H1 (cell line): ENCODE measurements at places on chromosomes 7 and 10. TPM values are rescaled to one million over a fixed set of nuclear protein-coding genes. Genes with fewer than 3 reads are reported as not detected.

Gene EIF5AL1
- 1.7 and 2.0 TPM in 2 replicates for total RNA-seq

Gene SFMBT2
- total RNA-seq, result 8.6 and 11.0 TPM in 2 replicates

Gene SFRP4
- not detected in 2 replicates for total RNA-seq

Gene JAKMIP3
- total RNA-seq, result 0.84 and 0.91 TPM in 2 replicates

DNA sequence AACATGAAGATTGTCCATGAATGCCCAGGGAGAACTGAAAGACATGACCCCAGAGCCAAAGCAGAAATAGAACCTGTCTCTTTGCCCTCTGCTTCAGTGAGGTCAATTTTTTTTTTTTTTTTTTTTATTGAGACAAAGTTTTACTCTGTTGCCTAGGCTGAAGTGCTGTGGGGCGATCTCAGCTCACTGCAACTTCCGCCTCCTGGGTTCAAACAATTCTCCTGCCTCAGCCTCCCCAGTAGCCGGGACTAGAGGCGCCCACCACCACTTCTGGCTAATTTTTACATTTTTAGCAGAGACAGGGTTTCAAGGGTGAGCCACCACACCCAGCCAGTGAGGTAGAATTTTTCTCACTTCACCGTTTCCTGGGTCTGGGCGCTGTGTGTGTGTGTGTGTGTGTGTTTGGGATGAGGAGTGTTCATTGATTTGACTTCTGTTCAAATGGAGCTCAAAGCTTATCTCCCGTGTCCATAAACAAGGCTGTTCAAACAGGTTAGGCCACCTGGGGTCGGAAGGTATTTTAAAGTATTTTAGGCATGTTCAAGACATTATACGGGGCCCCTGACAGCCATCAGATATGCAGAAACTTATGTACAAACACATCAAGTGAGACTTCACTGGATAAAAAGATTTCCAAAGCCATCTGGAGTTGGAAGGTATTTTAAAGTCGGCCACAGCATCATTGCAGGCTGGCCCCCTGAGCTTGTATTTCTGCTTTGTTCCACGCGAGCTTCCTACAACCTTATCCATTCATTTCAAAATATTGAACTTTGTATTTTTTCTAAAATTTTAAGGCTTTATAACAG is 93.8 kb downstream of the MAP3K8 start:
- no peak overlapping the region for H3K4me3 ChIP-seq
- H3K27me3 ChIP-seq, result no peaks in the 10 kb centered on the region
- H3K36me3 ChIP-seq, result no peaks in the 10 kb centered on the region
- DNase-seq, result no peak
- H3K27ac ChIP-seq, result no peak overlapping the region

GRCh38 chr10:125144693-125145623 is 15.4 kb downstream of the CTBP2 start:
- H3K36me3 ChIP-seq, result peaks cover 5% of the 10 kb centered on the region; the same call in 1 of the 2 replicates

DNA sequence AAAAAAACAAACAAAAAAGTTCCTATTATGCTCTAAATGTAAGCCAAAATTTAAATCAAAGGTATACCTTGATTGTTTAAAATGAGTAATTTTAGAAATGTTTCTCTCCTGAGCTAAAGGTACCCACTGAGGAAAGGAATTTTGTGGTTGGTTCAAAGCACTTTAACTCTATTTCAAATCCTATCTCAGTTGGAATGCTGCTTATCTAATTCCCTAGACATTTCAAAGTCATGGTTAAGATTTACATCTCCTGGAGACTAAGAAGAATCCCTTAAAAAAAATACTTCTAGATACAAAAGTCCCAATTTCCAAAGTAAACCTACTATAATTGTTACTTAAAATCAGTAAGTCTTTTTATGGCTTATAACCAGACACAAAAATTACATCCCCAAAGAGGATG is 830.7 kb downstream of the GRID1 start:
- no peaks in the 10 kb centered on the region for H3K27me3 ChIP-seq
- no peak overlapping the region for H3K4me3 ChIP-seq
- H3K4me1 ChIP-seq, result peaks cover 3% of the 10 kb centered on the region
- no peak overlapping the region for H3K27ac ChIP-seq
- H3K36me3 ChIP-seq, result no peaks in the 10 kb centered on the region

GRCh38 chr7:139598642-139599041 is 75.2 kb downstream of the CLEC2L start:
- no peaks in the 10 kb centered on the region; the same call in 1 of the 2 replicates for H3K36me3 ChIP-seq
- no peaks in the 10 kb centered on the region for H3K4me1 ChIP-seq
- no peak overlapping the region for H3K27ac ChIP-seq
- H3K27me3 ChIP-seq, result no peaks in the 10 kb centered on the region

DNA sequence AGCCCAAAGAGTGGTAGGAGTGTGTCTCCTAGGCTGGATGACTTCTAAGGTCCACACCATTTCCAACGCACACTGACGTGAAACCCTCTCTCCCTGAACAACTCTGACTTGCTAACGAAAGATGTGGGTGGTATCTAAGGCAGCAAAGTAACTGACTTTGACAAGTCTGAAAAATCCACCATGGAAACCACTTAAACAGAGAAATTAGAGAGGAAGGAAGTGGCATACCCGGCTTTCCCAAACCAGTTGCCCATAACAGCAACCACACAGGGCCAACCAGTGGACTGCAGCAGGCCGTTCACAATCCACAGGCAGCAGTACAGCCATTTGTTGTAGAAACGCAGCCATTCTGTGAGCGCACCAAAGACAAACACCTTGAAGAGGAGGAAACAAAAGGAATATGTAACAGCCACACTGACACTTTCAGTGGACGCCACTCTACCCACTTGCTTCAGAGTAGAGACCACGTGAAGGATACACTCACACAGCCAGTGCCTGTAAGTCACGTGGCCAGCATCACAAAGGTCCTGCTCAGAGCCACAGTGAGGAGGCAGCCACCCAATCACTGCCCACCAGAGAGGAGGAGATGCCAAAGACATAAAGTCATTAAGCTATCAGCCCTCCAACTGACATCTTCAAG is 39.8 kb downstream of the SLC37A3 start:
- no peaks in the 10 kb centered on the region for H3K4me1 ChIP-seq
- DNase-seq, result no peak
- H3K27me3 ChIP-seq, result no peaks in the 10 kb centered on the region
- no peak overlapping the region for H3K27ac ChIP-seq
- H3K4me3 ChIP-seq, result no peak overlapping the region
- peaks cover 37% of the 10 kb centered on the region for H3K36me3 ChIP-seq

GRCh38 chr7:81624021-81624592 is 145.7 kb downstream of the HGF start:
- no peaks in the 10 kb centered on the region for H3K36me3 ChIP-seq
- H3K27me3 ChIP-seq, result no peaks in the 10 kb centered on the region
- DNase-seq, result no peak
- H3K27ac ChIP-seq, result no peak overlapping the region

Gene RBM20
- total RNA-seq, result 0.29 and 0.63 TPM in 2 replicates

GRCh38 chr10:121800146-121800545 is 127.7 kb downstream of the ATE1 start:
- no peaks in the 10 kb centered on the region for H3K27me3 ChIP-seq
- no peak overlapping the region for H3K4me3 ChIP-seq
- H3K36me3 ChIP-seq, result no peaks in the 10 kb centered on the region
- no peaks in the 10 kb centered on the region for H3K4me1 ChIP-seq
- H3K27ac ChIP-seq, result no peak overlapping the region

Gene HUS1
- total RNA-seq, result 32.0 and 33.0 TPM in 2 replicates

GRCh38 chr10:57791546-57791945 is 476.1 kb downstream of the IPMK start:
- no peak overlapping the region for H3K27ac ChIP-seq
- no peaks in the 10 kb centered on the region for H3K27me3 ChIP-seq
- 0 out of 2 replicates have a peak, but pooled peaks cover 3% of the 10 kb centered on the region for H3K36me3 ChIP-seq
- DNase-seq, result no peak
- H3K4me1 ChIP-seq, result peaks cover 2% of the 10 kb centered on the region
- H3K4me3 ChIP-seq, result no peak overlapping the region

Gene GIMAP1
- not detected in 2 replicates for total RNA-seq

Gene MYO1G
- 0.11 and 0.19 TPM in 2 replicates for total RNA-seq

DNA sequence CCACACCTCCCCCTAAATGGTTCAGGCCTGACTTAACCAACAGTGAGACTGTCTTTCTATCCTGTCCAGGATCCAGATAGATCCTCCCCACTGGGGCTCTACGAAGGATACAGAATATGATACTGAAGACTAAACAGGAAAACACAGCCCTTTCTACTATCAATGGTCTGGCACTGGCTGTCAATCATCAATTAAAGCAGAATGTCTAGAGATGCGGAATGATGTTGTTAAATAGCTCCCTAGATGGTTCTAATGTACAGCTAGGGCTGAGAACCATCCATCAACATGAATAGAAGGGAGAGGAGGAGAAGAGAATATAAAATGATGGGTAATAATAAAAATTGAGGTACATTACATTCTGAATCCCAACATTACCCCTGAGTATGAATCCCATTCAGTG is 314.3 kb upstream of the CELF2 start:
- no peak overlapping the region for H3K27ac ChIP-seq
- no peak for DNase-seq
- H3K27me3 ChIP-seq, result no peaks in the 10 kb centered on the region
- H3K36me3 ChIP-seq, result no peaks in the 10 kb centered on the region
- H3K4me3 ChIP-seq, result no peak overlapping the region

GRCh38 chr7:30800785-30801252 is 29.6 kb downstream of the MINDY4 start:
- no peaks in the 10 kb centered on the region for H3K27me3 ChIP-seq
- no peak overlapping the region for H3K27ac ChIP-seq
- peak; percentile 21 for DNase-seq
- H3K4me3 ChIP-seq, result no peak overlapping the region

DNA sequence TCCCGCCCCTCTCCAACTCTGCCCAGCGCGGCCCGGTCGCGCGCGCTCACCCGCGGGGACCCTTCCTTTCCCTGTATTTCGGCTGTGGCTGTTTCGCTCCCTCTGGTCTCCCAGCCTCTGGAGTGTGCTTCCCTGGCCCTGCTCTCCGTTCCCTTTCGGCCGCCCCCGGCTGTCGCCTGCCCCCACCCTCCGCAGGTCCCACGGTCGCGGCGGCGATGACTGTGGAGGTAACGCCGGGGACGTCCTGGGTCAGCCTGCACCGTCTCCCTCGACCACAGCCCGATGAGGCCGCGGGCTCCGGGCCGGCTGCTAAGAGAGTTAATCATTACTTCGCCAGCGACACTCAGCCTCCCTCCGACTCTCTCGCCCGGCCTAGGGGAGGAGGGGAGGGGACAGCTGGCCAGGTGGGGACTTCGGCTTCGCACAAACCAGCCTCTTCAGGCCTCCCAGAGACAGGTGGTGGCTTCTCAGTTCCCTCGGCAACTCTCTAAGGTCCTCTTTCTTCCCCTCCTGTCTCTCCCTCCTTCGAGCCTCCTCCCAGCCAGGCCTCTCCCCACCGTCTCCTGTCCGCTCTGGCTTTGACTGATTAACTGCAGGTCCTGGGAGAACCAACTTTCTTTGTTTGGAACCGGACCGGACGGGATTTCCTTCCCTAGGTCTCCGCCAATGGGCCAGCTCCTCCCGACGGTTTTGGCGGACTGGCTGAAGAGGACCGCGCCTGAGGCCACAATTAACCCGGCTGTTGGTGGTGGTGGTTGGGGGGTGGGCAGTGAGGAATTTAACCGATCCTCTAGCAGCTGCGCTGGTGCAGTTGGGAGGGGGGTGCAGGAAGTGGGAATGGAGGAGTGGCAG is 5.6 kb upstream of the PAX2 start:
- H3K36me3 ChIP-seq, result no peaks in the 10 kb centered on the region
- no peaks in the 10 kb centered on the region for H3K4me1 ChIP-seq
- H3K4me3 ChIP-seq, result no peak overlapping the region

- no peak overlapping the region for H3K4me3 ChIP-seq
- H3K4me1 ChIP-seq, result peaks cover 19% of the 10 kb centered on the region
- DNase-seq, result no peak
- H3K36me3 ChIP-seq, result peaks cover 26% of the 10 kb centered on the region
Observed at GRCh38 chr7:2529161-2530070, 9.8 kb downstream of the LFNG start.

- H3K4me3 ChIP-seq, result no peak overlapping the region
- no peaks in the 10 kb centered on the region for H3K27me3 ChIP-seq
- peaks cover 49% of the 10 kb centered on the region for H3K36me3 ChIP-seq
Observed at GRCh38 chr7:65968256-65969185, 13.5 kb downstream of the GUSB start.

DNA sequence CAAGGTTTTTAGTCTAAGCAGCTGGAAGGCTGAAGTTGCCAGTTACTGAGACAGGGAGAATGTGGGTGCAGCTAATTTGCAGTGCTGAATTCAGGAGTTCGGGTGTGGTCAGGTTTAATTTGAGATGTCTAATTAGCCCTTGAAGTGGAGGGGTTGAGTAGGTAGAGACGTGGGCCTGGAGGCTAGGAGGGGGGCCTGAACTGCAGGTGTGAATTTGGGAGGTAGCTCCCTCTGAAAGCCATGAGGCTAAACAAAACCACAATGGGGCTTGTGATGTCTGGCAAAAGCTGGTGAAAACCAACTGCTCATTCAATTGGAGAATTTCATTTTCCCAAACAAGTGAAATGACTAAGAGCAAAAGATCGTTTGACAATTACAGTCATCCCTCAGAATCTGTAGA is 246.0 kb upstream of the NFE2L3 start:
- H3K27me3 ChIP-seq, result no peaks in the 10 kb centered on the region
- DNase-seq, result no peak
- H3K4me3 ChIP-seq, result no peak overlapping the region
- peaks cover 2% of the 10 kb centered on the region; the same call in 1 of the 2 replicates for H3K4me1 ChIP-seq
- no peak overlapping the region for H3K27ac ChIP-seq

- H3K27ac ChIP-seq, result no peak overlapping the region
- no peak for DNase-seq
- H3K4me3 ChIP-seq, result no peak overlapping the region
- no peaks in the 10 kb centered on the region for H3K4me1 ChIP-seq
Observed at GRCh38 chr7:24755541-24756407, 1.5 kb downstream of the GSDME start.

DNA sequence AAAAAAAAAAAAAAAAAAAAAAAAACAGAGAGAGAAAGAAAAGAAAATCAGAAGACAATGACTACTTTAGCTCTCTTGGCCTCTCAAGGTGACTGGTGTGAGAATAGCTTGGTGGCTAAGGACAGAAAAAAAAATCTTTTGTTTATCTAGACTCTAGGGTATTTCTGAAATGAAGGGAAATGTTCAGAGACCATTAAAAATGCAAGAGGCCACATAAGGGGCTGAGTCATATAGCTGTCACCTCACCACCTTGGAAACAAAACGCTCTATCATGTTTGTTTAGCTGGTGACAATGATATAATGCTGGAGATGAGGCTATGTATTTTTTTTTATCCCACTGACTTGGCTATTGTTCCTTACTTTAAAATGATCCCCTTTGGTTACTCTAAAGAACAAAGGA is 287.0 kb upstream of the CDC14C start:
- H3K27me3 ChIP-seq, result no peaks in the 10 kb centered on the region
- no peak overlapping the region for H3K4me3 ChIP-seq
- peaks cover 3% of the 10 kb centered on the region for H3K4me1 ChIP-seq
- no peak for DNase-seq

GRCh38 chr7:1689311-1689710 is 19.2 kb downstream of the ELFN1 start:
- H3K27me3 ChIP-seq, result no peaks in the 10 kb centered on the region; the same call in 1 of the 2 replicates
- no peak overlapping the region for H3K4me3 ChIP-seq
- no peak for DNase-seq
- H3K36me3 ChIP-seq, result no peaks in the 10 kb centered on the region

DNA sequence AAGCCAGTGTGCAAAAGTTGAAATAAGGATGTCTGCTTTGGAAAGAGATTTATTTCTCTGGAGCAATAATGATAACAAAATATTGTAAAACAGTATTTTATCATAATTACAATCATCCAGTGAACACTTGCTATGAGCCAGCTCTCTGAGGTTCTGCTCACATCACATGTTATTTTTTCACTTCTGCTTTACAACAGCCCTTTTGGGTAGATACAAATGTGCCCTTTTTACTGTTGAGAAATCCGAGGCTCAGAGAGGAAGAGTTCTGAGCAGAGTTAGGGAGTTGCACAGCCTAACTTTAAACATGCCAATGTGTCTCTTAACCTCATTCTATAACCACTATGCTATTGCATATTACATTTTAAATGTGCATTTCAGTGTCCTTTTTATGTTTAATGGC is 232.6 kb upstream of the CDC14C start:
- no peak overlapping the region for H3K27ac ChIP-seq
- no peaks in the 10 kb centered on the region for H3K36me3 ChIP-seq
- no peaks in the 10 kb centered on the region for H3K27me3 ChIP-seq
- H3K4me3 ChIP-seq, result no peak overlapping the region
- no peak for DNase-seq
- no peaks in the 10 kb centered on the region for H3K4me1 ChIP-seq
